Fibroblast of villous mesenchyme (primary cell): ENCODE measurements at places on chromosomes 12 and 14.
A peak's percentile ranks its signal among the peaks of the same experiment; 100 is the strongest.

DNA sequence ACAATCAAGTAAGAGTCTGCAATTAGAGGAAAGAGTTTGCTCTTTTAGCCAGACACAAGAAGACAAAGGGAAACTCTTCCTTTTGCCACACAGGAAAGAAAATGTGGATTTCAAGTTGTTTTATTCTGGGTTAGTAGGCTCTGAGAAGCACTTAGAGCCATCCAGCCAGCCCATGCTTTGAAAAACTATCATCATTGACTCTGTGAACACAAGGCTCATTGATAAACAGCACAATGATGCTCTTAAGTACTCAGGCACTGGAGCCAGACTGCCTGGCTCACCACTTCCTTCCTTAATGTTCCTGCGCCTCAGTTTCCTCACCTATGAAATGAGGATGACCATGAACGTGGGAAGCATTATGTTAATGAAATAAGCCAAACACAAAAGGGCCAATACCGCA is 150.2 kb upstream of the EEA1 start:
- DNase-seq = no peak

DNA sequence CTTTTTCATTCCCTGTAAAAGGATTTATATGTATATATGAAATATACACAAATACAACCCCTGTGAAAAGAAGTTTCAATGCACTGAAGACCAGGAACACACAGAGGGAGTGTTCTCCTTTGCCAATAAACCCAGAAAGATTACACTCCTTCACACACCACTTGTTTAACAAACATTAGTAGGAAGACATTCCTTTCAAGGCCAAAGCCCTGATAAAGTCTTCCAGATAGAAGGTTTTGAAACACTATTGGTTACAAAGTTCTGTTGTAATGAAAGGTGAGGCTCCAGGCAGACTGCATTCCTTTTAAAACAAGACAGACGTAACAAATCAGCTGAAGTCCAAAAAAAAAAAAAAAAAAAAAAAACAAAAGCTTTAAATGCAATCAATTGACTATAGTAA is 81.0 kb downstream of the PTPN21 start:
- DNase-seq = peak; percentile 66

GRCh38 chr14:34204774-34205173 is 253.9 kb upstream of the EGLN3 start:
- DNase-seq = peak; percentile 15

DNA sequence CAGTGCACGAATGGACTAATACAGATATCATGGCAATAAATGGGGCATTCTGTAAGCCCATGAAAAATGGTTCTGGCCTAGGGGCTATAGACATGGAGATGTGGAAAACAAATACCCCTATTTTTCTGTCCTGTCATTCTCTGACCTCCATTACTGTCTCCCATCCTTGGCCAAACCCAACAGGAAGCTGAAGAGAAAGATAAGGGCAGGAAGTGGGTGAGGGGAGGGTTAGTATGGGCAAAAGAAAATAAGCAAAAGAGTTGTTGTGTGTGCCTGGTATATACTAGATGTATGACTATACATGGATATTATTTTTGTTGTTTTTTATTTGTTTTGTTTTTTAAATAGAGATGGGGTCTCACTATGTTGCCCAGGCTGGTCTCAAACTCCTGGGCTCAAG is 339.3 kb downstream of the PCNX1 start:
- no peak for DNase-seq

DNA sequence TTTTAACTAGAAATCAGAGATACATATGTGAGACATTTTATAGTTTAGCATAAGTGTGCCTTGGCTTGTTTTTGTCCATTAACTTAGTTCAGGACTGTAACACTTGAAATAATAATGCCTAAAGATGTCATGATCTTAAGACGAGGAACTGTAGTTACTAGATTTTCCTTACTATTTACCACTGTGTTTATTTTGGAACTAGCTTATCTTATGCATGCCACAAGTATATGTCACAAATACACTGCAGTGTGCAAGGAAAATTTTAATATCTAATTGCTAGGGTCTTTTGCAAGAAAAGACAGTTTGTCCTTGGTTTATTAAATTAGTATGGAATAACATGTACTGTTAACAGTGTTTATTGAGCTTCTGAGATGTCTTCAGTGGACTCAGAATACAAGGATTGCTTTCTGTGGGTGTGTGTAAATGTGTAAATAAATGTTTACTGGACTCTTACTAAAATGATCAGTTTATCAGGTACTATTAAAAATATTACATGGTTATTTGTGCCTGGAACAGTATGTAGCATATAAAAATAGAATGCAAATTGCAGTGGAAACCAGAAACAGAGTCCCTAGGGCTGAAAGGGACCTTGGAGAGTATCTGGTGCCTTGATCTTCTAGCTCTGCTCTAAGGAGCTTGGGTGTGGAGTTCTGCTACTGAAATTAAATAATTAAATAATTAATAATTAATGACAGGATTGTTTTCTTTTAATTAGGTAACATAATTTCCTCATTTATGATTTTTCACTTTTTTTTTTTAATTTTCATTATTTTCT is 58.1 kb downstream of the FGD4 start:
- no peak for DNase-seq

DNA sequence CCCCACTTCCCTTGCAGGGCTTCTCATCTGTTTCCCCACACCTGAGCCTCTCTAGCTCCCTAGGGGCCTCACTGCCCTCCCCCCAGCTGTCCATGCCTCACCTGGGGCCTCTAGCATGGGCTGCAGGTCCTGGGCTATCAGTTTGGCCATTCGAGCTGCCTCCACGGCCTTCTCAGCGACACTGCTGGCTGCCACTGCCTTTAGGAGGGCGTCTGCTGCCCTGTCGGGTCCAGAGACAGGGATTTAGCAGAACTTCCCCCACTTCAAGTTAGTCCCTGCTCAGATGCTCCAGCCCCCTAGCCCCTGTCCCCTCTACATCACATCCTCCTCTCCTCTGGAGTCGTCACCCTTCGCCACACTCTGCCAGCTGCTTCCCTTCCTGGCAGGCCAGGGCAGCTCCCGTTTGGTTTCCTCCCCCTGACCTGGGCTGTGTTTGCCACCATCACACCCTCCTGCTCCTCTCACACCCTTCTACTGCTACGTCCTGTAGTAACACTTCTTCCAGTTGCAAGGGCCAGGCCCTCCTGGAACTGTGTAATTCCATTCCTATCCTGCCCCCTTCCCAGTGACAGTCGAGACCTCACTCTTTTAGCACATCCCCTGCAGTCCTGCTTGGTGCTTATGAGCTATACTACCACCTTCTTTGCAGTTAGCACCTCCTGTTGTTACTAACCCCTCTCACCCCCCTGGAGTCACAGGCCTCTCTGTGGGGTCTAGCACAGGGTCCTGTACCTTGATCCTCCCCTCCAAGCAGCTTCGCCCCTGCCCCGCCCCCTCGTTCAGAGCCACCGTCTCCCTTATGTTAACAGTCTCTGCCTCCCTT is 4.3 kb upstream of the AP1G2 start:
- DNase-seq = no peak

DNA sequence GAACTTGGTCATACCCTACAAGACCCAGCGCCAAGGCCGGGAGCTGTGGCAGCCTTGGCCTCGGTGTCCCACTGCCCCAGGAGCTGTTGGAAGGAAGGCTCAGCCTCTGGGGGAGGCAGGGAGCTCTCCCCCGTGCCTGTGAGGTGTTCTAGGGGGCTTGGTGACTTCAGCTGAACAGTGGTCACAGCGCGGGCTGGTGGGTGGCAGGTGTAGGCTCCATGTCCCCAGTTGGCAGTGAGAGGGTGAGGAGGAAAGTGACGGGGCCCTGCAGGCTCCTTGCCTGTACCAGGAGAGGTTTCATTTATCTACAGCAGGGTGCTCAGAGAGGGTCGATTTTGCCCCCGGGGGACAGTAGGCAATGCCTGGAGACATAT is 47.5 kb downstream of the DLK1 start:
- no peak for DNase-seq

DNA sequence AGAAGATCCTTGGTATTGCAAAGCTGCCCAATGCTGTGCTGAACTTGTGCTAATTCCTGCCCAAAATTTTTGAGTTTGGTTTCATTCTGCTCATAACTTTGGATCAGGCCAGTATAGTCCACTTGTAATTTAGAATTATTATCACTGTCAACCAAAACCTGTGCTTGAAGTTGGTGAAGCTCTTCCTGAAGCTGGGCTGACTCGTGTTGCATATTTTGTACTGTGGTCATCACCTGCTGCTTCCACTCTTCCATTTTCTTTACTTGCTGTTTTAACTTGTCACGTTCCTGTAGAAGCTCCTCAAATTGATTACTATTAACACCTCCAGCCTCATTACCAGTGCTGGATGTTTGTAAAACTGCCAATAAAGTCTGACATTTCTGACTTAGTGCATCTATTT is 35.8 kb downstream of the TRIP11 start:
- no peak for DNase-seq

DNA sequence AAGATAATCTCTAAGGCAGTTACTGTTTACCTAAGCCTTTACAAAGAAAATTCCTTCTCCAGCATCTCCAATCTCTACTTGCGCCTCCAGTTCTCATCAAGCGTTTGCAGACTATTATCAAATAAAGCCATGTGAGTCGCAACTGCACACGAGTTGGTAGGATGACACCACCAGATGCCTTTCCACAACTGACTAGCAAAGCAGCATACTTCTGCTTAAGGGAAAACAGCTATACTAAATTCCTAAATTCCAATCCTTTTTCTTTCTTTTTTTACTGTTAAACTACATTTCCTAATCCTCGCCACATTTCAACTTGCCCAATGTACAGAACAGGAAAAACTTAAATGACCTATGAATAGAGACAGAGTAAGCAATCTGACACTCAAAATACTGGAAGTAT is 166.7 kb downstream of the ITPR2 start:
- no peak for DNase-seq

GRCh38 chr12:90366286-90366685 is 588.7 kb downstream of the CCER1 start:
- peak; percentile 38 for DNase-seq

GRCh38 chr12:123468786-123469185 is 10.8 kb downstream of the SNRNP35 start:
- no peak for DNase-seq

GRCh38 chr12:15707516-15708199 is 81.5 kb downstream of the EPS8 start:
- no peak for DNase-seq

GRCh38 chr14:97380539-97380941 is 583.4 kb downstream of the VRK1 start:
- DNase-seq = no peak

GRCh38 chr12:102029141-102029540 is 32.6 kb downstream of the WASHC3 start:
- DNase-seq = no peak

DNA sequence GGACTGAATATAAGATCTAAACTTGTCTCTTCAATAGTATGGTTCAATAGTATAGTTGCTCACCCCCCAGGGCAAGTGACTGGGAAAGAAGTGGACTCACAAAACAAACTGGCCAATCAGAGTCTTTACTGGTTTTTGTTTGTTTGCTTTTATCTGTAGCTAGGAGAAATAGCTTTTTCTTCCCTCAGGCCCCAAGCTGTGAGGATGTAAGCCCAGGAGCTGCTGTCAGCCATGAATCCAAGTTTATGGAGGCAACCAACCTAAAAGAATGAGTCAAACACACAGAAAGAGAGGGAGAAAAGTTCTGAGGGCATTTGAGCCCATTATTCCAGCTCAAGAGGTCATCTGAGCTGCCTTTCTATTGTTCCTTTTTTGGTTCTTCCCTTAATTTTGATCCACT is 375.3 kb downstream of the BCAT1 start:
- DNase-seq = peak; percentile 14

- DNase-seq = no peak
Measured at GRCh38 chr12:95959107-95959506, 16.0 kb downstream of the AMDHD1 start.

- DNase-seq = peak; percentile 91
Measured at GRCh38 chr12:77924703-77925102, 94.0 kb downstream of the NAV3 start.

DNA sequence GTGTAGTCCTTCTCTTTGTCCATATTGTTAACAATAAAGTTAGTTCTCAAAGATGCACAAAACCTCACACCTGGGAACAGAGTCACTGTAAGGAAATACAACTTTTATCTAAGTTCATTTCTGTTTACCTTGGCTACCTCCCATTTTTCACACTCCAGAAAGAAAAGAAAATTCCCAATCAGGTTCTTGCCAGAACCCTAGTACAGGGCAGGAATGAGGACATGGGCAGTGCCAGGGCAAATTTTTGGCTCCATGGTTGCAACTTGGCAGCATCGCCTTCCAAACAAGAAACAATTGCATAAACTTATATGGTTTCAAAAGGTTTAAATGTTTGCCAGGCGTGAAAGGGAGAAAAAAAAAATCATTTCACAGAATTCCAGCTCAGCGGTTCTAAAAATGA is 296.3 kb upstream of the PRKD1 start:
- DNase-seq = no peak

- DNase-seq = no peak
Measured at GRCh38 chr12:2168808-2169207, 116.0 kb downstream of the CACNA1C start.

- DNase-seq = no peak
Measured at GRCh38 chr14:88044776-88045446, 40.0 kb downstream of the GPR65 start.

- peak; percentile 51 for DNase-seq
Measured at GRCh38 chr14:77593501-77593961, 22.9 kb downstream of the SPTLC2 start.

GRCh38 chr12:89370421-89370831 is 18.1 kb upstream of the DUSP6 start:
- DNase-seq = no peak

- DNase-seq = peak; percentile 80
Measured at GRCh38 chr12:19575337-19576243, 136.3 kb downstream of the AEBP2 start.
